Fibroblast of skin of abdomen (primary cell): ENCODE measurements at places on chromosomes 4 and X.

DNA sequence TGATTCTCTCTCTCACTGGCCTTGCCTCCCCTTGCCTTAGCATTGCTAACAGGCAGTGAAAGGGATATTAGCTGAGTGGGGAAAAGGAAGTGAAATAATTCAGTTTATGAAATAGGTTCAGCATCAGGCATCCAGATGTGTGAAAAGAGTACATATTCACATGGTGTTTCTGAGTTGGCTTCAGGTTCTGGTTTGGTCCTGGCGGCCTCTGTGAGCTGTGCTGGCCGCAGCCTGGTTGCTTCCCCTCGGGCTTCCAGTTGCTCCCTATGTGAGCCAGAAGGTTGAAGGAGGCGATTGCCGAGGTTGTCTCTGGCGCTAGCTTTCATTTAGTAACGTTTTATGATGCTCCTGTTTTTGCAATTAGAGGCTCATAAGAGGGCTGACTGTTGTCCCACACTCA, 99.1 kb upstream of the TLR2 start:
- peak; percentile 40 for DNase-seq

- DNase-seq = no peak
These were observed 124.5 kb upstream of the HCCS start for GRCh38 chrX:10986616-10987015.

DNA sequence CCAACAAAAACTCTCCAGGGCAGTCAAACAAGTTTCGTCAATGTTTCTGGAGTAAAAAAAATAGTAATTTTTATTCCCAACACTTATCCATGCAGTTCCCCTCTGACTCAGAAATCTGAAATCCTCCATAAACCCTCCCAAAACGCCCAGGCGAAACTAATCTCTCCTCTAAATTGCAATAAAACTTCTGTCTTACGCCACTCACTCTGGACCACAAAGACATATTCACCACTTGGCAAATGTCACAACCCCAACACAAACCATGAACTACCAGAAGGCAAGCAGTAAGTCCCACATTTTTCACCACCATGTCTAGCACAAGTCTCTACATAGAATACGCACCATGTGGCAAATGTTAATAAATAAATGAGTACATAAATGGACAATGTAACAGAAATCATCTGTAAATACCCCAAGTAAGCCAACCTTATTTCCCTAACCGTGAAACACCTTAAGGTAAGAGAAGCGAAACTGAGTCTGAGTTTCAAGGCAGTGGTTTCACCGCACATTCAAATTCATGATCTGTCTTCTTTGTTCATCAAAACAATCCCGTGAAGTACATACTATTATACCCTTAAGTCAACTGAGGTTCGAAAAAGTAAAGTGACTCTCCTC, 1.6 kb downstream of the PAPSS1 start:
- no peak for DNase-seq

DNA sequence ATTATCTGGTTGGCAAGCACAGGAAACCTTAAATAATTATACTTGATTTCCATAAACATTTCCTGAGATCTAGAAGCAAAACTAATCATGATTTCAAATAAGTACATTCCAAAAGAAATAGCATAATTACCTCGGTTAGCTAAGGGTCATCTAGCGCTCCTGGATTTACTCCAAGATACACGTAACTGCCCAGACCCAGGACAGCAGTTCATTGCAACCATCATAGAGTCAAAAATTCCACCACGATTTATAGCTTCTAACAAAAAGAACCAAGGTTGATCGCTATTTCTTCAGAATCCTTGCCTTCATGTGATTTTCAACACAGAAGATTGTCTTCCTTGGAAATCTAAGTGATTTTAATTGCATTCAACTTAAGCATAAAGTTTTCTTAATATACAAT, 1235.5 kb upstream of the TENM3 start:
- DNase-seq = no peak

DNA sequence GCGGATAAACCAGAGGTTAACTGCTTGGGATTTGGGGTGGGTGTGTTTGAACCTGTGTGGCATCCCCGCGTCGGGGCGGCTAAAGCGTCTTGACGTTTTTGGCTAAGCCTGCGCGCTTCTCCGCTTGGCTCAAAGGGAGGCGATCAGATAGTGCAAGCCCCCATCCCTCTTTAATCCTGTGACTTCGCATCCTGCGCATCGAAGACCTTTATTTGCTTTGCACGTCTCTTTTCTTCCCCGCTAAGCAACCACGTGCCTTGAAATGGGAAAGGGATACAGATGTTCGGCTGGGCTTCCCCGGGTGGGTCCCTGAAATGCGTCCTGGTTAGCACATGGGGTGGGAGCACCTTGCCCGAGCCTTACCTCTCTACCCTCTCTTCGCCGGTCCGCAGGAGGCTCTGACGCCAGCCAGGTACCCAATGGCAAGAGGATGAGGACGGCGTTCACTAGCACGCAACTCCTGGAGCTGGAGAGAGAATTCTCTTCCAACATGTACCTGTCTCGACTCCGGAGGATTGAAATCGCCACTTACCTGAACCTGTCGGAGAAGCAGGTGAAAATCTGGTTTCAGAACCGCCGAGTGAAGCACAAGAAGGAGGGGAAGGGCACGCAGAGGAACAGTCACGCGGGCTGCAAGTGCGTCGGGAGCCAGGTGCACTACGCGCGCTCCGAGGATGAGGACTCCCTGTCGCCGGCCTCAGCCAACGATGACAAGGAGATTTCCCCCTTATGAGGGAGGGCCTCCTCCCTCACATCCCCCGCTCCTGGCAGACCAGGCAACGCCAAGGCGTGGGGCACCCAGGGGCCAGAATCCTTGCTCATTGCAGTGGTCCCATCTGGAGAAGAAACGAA, 1.5 kb downstream of the GSX2 start:
- DNase-seq = no peak

GRCh38 chrX:23773601-23774175, 9.3 kb upstream of the SAT1 start:
- DNase-seq = no peak

GRCh38 chrX:24682739-24683432, 10.8 kb upstream of the POLA1 start:
- no peak for DNase-seq

DNA sequence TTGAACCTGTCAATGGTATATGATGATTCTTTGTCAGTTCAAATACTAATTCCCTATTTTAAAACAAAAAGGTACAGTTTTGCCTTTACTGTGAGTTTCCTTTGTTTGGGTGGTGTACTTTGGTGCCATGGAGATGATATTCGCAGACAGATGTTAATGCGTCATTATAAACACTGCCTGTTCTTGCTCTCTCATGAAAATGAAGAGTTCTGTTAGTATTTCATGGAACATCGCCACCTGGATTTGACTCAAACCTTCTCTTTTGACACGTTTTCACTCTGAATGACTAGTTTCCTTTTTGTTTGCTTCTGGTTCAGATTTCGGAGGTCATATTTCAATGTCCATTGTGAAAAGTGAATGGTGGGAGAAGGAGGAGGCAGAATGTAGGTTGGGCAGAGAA, 6.9 kb upstream of the CTSO start:
- DNase-seq = peak; percentile 22

DNA sequence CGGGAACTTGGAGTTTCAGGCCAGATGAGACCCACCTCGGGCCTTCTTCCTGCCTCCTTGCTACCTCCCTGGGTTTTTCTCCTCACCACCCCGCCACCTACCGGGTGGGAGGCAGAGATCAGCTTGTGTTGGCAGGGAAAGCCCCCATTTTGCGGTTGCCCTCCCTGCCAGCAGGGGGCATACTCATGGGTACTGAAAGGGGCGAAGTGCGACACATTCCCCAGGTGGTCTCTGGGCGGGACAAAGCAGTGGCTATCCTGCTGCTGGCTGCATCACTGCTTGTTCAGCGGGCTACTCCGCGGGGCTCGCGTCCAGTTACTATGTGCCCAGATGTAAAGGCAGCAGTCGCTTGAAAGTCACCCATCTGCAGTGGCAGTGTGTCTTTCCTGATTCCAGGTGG, 330.3 kb downstream of the PDHA2 start:
- no peak for DNase-seq

DNA sequence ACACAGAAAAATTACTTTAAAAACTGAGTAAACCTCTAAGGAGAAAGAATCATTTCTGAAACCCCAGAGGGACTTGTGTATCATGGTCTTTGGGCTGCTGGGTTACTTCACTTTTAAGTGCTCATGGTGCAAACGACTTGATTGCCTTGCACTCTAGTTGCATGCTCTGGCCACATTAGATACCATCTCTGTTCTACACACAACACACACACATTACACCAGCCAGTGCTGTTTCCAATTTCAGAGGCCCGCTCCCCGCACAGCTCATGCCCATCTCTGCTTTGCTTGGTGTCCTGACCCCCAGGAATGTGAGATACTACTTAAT, 2.1 kb downstream of the PPP3CA start:
- DNase-seq = no peak

- no peak for DNase-seq
These were observed 51.2 kb upstream of the TLR3 start for GRCh38 chr4:186017801-186018200.

GRCh38 chrX:129034196-129034595, 489.1 kb downstream of the SMARCA1 start:
- DNase-seq = no peak

DNA sequence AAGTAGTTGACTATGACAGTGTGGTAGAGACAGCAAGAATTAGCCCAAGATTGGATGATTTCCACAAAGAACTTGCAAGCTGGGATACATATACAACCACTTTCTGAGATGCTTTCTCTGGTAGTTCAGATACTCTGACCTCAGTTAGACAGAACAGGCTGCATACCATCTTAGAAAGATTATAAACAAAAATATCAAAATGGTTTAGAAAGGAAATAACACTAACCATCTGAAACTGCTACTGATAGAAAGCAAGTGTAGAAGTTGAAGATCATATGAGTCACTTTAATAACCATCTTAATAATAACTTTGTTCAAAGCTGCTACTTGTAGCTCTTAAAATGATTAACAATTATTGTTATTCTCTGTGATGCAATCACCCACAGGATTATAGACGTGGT, 255.4 kb upstream of the TTC29 start:
- DNase-seq = peak; percentile 10

DNA sequence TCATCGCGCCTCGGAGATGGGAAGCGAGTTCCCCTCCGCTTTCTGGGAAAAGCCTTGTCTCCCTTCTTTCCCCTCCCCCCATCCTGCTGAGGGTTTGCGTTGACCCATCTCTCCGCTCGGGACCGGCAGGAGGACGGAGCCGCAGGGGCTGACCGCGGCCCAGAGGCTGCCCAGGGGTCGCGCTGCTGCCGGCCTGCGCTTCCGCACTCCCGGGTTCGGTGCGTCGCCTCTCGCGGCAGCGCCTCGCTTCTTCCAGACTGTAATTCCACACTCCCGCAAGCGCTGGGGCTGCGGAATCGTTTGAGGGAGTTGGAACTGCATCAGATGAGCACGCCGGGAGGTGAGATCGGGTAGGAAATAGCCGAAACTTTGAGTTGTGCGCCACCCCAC, 88.3 kb downstream of the BCOR start:
- no peak for DNase-seq

- DNase-seq = no peak
These were observed 93.3 kb upstream of the MAML3 start for GRCh38 chr4:140247237-140247636.

DNA sequence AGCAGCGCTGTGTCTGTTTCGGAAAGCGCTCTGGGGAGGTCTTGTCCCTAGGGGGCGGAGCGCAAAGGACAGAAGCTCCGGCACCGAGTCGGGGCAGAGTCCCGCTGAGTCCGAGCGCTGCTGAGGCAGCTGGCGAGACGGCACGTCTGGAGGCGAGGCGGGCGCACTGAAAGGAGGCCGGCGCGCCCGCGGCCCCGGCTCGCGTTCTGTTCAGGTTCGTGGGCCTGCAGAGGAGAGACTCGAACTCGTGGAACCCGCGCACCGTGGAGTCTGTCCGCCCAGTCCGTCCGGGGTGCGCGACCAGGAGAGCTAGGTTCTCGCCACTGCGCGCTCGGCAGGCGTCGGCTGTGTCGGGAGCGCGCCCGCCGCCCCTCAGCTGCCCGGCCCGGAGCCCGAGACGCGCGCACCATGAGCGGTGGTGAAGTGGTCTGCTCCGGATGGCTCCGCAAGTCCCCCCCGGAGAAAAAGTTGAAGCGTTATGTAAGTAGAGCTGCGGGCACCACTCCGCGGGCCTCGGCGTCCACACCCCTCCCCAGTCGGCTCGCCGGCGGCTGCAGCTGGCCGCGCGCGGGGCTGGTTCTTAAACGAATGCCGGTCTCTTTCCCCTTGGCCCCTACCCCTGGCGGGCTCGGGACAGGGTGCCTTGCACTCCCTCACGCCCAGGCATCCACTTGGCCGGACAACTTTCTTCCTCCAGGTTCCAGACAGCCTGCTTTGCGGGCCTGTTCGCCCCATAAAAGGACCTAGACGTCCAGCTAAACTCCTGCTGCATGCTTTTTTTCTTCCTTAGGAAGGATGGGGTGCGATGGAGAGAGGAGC, at the start of gene GAB1:
Gene GAB1 (plus strand): TSS at position 96 of the 819 bp plus-strand sequence. CDS start 313 bp downstream, at position 409.
- DNase-seq = peak; percentile 78

- no peak for DNase-seq
These were observed 213.6 kb upstream of the NRK start for GRCh38 chrX:105608745-105609144.

GRCh38 chr4:70425306-70425705, 27.6 kb downstream of the OPRPN start:
- no peak for DNase-seq

DNA sequence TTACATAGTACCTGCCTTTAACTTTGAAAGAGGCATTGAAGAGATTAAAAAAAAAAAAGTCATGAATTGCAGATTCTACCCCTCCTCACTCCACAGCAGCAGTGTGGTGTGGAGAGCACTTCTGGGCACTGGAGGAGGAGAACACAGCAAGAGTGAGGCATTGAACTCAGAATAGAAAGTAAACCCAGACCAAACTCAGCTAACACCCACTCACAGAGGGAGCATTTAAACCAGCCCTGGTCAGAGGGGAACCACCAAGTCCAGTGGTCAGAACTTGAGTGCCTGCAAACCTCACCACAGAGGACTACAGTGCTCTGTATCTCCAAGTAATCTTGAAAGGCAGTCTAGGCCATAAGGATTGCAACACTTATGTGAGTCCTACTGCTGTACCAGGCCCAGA, 15.6 kb upstream of the UGT2A1 start:
- no peak for DNase-seq

- DNase-seq = no peak
These were observed 22.5 kb downstream of the APOOL start for GRCh38 chrX:85026170-85026569.

GRCh38 chrX:67723580-67724351, 179.9 kb downstream of the AR start:
- DNase-seq = no peak

DNA sequence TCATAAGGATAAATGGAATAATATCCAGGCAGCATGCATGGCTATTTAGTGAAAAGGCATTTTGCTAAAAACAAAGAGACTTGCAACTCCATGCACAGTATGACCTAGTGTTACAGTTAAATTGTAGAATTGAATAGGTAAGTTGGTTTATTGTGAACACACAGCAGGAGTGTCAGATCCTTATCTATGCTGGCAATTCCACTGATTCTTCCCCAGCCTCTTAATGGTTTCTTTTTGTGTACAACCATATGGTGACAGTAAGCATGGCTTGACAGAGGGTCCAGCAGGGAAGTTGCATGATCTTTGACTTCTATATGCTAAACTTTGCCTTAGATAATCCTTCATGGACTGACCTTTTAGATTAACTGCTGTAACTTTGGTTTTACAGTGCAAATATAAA, 936.6 kb upstream of the EPHA5 start:
- DNase-seq = no peak
